Occipital lobe (tissue), 3 donors: ENCODE measurements at places on chromosomes 2 and 18.
A peak's percentile ranks its signal among the peaks of the same experiment; 100 is the strongest.

GRCh38 chr2:224893848-224894247, 148.4 kb downstream of the DOCK10 start:
- DNase-seq = no peak

GRCh38 chr2:88016960-88017779, 823 bp upstream of the RNU2-63P start:
- DNase-seq = peak; percentile 54

- no peak for DNase-seq
These were observed 11.3 kb downstream of the KCNF1 start for GRCh38 chr2:10923008-10923375.

- DNase-seq = no peak
These were observed 1.7 kb upstream of the DYSF start for GRCh38 chr2:71451705-71452104.

GRCh38 chr2:220198896-220199295, 571.5 kb downstream of the SLC4A3 start:
- DNase-seq = no peak

DNA sequence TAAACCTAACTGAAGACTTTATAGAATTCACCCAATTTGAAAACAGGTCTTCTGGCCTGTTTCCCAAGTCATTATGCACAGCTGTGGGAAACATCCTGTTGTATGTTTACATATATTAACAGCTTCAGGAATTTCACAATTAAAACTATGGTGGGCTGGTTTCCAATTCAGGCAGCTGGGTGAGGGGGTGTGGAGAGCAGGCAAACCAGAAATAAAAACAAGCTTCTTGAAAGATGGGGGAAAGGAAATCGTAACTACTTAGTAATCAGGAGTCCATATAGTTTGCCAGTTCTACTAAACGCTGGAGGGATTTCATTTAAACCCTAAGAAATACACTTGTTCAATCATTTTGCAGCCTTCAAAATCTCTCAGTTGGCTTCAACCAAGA, 22.8 kb downstream of the ATP8B1 start:
- DNase-seq = no peak

DNA sequence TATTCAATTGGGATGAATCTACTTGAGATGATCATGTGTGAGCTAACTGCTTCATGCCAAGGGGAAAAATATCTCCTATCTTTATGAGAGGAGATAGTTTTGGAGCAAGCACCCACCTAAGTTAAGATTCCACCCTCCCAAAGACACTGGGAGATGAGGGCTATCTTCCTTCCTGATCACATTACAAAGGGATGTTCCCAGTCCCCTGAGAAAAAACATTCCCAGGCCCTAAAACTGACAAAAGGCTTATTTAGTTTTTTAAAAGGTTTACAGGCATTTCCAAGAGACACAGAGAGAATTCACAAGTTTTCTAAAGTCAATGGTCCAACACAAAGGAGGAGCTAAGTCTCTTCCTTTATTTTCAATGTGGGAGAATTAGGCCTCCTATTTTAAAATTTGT, 401.5 kb downstream of the FBXO15 start:
- DNase-seq = no peak

- DNase-seq = no peak
These were observed 605.2 kb upstream of the ID2 start for GRCh38 chr2:8076448-8077342.

DNA sequence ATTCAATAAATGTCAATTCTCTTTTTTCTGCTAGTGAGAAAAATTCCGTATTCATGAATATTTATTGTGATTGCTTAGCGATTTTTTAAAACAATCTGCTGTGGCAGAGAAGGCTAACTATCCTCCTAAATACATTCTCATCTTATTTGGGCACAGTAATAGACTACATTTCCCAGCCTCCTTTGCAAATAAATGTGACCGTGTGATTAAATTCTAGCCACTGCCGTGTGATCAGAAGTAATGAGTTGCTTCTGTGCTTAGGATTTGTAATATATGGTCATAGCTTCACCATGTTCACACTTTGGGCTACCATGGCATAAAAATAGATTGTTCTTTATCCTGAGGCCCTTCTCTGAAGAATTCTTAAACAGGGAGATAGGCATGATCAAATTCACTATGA, 179.6 kb downstream of the FAM124B start:
- DNase-seq = no peak

DNA sequence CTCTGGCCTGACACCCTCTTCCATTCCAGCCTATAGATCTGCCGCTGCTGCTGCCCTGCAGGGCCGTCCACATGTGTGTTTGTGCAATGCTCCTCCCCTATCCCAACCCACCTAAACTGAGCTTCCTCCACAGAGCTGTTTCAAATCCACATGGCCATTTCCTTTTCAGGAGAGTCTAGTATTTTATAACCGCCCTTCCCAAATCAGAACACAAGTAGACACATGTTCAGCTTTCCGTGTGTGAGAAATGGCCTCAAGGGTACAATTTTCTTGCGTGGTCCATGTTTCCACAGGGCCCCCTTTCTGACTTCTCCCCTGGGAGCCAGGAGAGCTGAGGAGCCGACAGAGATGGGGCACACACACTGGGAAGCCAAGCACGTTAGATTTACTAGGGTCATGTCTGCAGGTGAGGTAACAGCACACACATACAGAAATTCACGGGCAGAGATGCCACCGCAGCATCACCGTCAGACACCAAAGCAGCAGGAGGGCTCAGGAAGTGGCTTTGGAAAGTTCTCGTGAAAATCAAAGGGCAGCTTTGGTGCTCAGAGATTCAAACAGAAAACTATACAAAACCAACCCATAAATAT, 102.9 kb upstream of the TGFA start:
- DNase-seq = no peak

GRCh38 chr2:96505231-96505889, at the start of gene NEURL3:
TSS of gene NEURL3 (minus strand) at chr2:96505357. CDS start at chr2:96505286, 71 bp downstream.
- DNase-seq = no peak

DNA sequence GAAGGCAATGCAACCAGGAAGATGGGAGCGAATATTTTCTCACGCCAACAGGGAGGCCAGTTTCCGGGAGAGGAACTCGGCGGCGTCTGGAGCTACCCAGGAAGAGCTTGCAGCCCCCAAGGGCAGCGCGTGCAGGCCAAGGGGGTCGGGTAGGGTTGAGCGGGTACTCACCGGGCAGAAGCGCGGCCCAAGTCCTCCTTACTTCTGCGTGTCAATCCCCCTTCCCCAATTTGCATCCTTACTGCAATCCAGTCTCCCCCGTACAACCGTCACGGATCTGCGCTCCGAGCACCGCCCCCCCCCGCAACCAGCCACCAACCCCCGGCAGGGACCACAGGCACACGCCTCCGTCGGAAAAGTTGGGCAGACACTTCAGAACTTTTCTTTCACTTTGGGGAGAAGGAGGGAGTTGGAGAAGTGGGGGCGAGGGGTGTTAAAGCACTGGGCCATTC, 1.3 kb downstream of the ATP8B1 start:
- no peak for DNase-seq

GRCh38 chr2:144520756-144521487, 1.0 kb upstream of the ZEB2 start:
- DNase-seq = no peak

DNA sequence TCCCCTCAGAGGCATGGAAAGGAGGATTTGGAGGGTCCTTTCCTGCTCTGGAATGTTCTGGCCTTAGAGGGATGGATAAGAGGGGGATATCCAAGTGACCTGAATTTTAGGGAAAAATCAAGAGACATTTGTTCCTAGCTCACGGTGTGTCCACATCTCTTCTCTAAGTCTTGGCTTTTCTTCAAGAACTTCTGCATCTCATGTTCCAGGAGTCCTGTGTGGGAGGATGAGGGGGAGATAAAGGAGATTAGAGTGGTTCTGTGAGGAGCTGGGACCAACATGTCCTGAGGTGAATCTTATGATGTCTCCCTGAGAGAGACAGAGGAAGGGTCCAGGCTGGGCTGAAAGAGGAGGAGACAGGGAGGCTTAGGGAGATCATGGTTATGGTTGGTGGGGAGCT, 11.7 kb downstream of the EMX1 start:
- DNase-seq = no peak

DNA sequence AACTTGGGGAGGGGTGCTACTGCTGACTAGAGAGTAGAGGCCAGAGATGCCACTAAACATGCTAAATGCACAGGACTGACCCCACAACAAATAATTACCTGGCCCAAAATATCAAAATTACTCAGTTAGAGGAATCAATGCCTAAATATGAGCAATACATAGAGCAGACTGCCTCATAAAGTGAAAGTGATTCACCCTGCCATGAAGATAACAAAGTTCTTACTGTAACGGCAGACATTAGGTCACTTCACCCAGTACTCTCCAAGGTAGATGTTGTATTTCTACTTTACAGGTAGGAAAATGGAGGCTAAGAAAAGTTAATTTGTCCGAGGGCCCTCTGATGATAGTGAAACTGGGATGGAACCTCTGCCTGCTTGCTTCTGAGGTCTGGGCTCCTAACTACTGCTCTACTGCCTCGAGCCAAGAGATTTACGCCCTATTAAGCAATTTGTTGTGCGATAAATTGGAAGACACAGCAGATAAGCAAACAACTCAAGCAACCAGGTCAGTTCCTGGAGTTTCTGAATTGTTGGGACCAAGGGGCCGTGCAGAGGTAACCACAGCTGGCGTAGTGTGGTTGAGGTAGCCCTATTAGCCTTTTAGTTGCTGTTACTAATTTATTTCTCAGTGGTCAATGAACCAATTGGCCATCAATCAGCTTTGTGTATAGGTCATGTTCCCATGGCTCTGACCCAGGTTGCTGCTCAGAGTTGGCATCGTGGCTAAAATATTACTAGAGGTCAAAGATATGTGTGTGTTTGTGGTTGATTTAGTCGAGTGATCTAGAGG, 4.8 kb downstream of the DHRS9 start:
- DNase-seq = no peak

DNA sequence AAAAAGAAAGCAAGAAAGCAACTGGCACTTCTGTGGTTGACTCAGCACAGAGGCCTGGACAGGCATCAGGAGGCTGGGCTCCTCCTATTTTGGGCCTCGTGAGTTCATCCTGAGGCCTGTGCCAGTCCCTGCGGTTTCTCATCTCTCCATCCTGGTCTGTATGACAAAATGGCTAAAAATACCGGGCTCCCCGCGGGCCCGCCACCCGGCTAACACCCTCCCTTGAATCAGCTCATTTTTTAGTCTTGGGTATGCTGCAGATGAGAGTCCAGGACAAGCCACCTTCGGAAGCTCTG, 62.3 kb upstream of the YWHAQ start:
- no peak for DNase-seq

- DNase-seq = no peak
These were observed 77.5 kb upstream of the SALL3 start for GRCh38 chr18:78901923-78902794.

DNA sequence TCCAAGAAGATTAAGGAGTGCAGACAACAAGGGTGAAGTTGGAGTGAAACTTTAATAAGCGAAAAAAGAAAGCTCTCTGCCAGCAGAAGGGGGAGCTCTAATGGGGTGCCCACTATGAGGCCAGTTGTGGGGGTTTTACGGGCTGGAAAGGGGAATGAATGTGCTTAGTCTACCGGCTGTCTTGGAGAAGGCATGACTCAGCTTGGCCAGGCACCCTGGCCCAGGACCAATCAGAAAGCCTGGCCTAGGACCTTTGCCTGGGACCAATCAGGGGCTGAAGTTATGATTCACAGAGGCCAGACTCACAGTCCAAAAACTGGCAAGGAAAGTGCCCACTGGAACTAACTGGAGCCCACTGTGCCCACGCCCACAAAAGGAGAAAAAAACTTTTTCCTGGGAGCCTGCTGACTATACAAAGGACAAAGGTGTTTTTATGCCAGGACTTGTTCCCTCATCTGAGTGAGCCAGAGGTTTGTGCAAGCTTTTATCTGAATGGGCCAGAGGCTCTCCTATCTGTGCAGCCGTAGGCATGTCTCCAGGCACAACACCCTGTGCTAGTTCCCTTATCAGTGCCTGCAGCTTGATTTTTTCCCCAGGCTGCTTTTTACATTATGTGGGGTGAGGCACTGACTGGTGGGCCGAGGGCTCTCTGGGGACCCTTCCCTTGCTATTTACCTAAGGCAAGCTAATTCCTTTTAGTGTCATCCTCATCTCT, 18.6 kb downstream of the CMPK2 start:
- DNase-seq = no peak
